ENCODE measurements at places on chromosomes 3 and 15. TPM values are rescaled to one million over a fixed set of nuclear protein-coding genes. Genes with fewer than 3 reads are reported as not detected.

- DNase-seq = peak; percentile 77
Measured at GRCh38 chr3:99901200-99901926, 83.7 kb downstream of the CMSS1 start.

DNA sequence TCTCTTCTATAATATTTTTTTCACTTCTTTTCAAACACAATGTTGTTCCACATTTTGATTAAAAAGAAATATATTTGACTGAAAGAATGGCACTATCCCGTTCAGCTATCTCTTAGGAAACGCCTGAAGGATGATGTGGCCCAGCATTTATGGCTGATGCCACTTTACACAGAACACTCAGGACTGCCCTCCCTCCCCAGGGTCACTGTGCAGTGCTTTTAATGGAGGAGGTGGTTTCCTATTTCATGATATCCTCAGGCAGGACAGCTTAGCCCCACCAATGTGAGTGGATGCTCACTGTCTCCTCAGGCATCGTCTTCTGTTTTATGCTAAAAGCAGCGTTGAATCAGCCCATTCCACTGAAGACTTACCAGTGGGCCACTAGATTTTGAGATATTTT is 135.9 kb downstream of the KCNAB1 start:
- no peak for DNase-seq

SH2D7 gene
- polyA plus RNA-seq = 0.06 TPM

SLC22A14 gene
- 0.13 TPM for polyA plus RNA-seq

Data from muscle of leg (tissue), 16 donors.